T-helper 17 cell (primary cell): ENCODE measurements at places on chromosomes 6 and 20. TPM values are rescaled to one million over a fixed set of nuclear protein-coding genes. Genes with fewer than 3 reads are reported as not detected.

GRCh38 chr20:3135507-3136070 lies 24.1 kb downstream of the FASTKD5 start:
- DNase-seq: no peak
- no peaks in the 10 kb centered on the region for H3K27me3 ChIP-seq
- H3K4me3 ChIP-seq: no peak overlapping the region
- H3K27ac ChIP-seq: peak overlapping the region; percentile 49
- H3K36me3 ChIP-seq: no peaks in the 10 kb centered on the region

GRCh38 chr20:25005220-25005619 lies 12.7 kb upstream of the APMAP start:
- H3K27me3 ChIP-seq: no peaks in the 10 kb centered on the region
- H3K4me1 ChIP-seq: peaks cover 4% of the 10 kb centered on the region
- peaks cover 13% of the 10 kb centered on the region for H3K36me3 ChIP-seq
- no peak overlapping the region for H3K4me3 ChIP-seq
- H3K27ac ChIP-seq: no peak overlapping the region
- no peak for DNase-seq

DNA sequence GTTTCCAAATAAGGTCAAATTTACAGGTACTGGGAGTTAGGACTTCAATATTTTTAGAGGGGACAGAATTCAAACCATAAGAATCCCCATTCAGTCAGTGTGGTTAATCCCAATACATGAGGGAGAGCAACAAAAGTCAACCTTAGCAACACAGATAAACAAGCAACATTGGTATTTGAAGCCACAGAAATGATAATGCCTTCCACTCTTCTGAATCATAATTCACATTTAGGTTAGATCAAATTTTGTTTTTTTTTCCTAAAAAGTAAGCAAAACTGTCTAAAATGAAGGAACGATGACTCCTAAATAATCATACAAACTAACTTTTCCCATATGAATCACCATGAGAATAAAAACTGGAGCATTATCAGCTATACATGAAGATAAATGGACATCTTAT lies 246.0 kb upstream of the TENT5A start:
- H3K27ac ChIP-seq: no peak overlapping the region
- no peak overlapping the region for H3K4me3 ChIP-seq
- H3K27me3 ChIP-seq: no peaks in the 10 kb centered on the region
- no peak for DNase-seq
- no peaks in the 10 kb centered on the region for H3K4me1 ChIP-seq
- peaks cover 3% of the 10 kb centered on the region for H3K36me3 ChIP-seq

DNA sequence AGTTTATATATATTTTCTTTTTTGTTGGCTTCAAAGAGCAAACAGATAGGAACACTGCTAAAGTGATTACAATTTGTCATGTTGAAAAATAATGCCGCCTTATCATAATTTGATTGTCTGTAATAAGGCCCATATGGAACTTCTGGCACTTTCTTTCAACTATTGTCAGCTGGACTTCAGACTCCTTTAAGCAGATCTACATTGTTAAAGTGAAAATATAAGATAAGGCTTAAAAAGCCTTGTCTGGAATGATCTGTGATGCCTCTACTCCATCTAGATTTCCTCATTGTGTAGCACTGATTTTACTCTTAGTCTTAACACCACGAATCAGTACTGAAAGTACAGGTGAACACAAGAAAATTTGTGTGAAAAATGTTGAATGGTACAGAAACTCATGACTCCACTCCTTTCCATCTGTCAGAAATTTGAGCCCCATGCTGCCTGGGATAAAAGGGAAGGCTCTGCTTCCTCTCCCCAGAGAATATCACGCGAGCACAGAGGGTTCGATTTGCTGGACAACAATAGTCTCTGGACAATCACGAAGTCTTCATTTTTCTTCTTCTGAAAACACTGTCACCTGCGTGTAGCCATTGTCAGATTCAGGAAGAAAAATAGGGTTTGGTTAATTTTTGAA lies 56.0 kb downstream of the BCAS1 start:
- no peaks in the 10 kb centered on the region for H3K36me3 ChIP-seq
- H3K4me1 ChIP-seq: peaks cover 3% of the 10 kb centered on the region
- no peak overlapping the region for H3K27ac ChIP-seq
- H3K4me3 ChIP-seq: no peak overlapping the region

Gene C20orf202
- total RNA-seq: 0.68 TPM

Gene ANKRD6
- 7.9 TPM for total RNA-seq

GRCh38 chr6:44655412-44656342 lies 268.2 kb downstream of the CDC5L start:
- H3K4me3 ChIP-seq: peak overlapping the region; percentile 67
- H3K4me1 ChIP-seq: peaks cover 8% of the 10 kb centered on the region
- H3K27me3 ChIP-seq: no peaks in the 10 kb centered on the region
- peak; percentile 58 for DNase-seq

Gene NKAIN2
- 0.13 TPM for total RNA-seq

- H3K36me3 ChIP-seq: peaks cover 4% of the 10 kb centered on the region
- H3K27ac ChIP-seq: peak overlapping the region; percentile 19
- DNase-seq: no peak
- peaks cover 24% of the 10 kb centered on the region for H3K4me1 ChIP-seq
- H3K4me3 ChIP-seq: no peak overlapping the region
Measured at GRCh38 chr20:36988494-36988966, 37.0 kb upstream of the SAMHD1 start.

DNA sequence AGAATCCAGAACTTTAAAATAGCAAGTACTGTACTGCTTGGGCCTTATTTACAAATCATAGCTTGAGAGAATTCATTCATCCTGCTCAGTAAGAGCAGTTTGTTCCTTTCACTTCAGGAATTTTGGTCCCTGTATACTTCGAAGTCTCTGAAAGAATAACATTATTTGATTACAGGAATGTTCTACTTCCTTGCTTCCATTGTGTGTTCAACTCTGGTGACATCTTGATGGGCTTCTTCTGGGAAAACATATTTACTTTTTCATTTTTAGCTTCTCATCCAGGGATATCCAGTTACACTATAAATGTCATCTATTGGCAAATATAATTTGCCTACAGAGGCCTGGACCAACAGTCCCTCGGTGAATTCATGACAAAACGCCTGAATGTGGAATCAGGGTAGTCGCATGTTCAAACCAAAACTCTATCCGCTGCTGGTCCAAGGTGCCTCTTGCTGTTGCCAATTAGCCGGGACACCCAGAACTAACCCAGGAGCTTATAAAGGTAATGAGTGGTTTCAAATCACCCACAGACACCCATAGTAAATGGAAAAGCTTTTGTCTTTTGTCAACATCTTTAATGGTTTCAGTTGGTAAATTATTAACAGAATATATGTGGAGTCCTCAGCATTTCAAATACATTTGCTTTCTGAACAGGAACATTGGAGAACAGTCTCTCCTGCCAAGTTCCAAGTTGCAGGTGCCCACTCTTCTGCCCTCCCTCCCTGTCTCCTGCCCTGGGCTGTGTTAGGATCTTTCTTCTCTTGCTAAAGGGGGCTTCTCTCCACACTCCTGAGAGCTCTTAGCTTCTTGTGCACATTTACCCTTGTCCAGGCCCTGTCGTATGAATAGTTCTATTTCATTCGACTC lies 162.5 kb upstream of the CITED2 start:
- H3K4me1 ChIP-seq: peaks cover 42% of the 10 kb centered on the region
- no peaks in the 10 kb centered on the region for H3K36me3 ChIP-seq
- H3K27ac ChIP-seq: peak overlapping the region; percentile 91
- no peaks in the 10 kb centered on the region for H3K27me3 ChIP-seq
- no peak for DNase-seq

Gene CLIC5
- 10.1 TPM for total RNA-seq

Gene SNPH
- total RNA-seq: 6.7 TPM

- no peak overlapping the region for H3K27ac ChIP-seq
- no peaks in the 10 kb centered on the region for H3K27me3 ChIP-seq
- peaks cover 47% of the 10 kb centered on the region for H3K4me1 ChIP-seq
- H3K4me3 ChIP-seq: no peak overlapping the region
Measured at GRCh38 chr6:511488-512137, 120.1 kb downstream of the IRF4 start.

DNA sequence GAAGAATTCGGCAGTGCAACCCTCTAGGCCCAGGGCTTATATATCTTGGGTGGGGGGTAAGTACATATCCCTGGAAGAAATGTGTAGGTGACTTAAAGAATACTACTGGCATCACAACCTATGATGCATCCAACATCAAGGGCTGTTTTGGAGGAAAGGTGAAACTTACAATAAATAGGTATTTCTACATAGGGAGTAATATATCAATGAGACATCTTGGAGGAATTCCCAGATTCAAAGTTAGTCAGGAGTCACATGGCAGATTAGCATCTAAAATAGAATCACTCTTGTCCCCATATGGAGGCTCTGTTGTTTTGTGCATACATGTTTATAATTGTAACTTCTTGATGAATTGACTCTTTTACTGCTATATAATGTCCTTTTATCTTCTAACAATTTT lies 375.5 kb downstream of the PAX1 start:
- H3K27me3 ChIP-seq: no peaks in the 10 kb centered on the region
- no peak overlapping the region for H3K4me3 ChIP-seq
- no peak overlapping the region for H3K27ac ChIP-seq
- DNase-seq: no peak
- no peaks in the 10 kb centered on the region for H3K4me1 ChIP-seq

Gene LY6G6C
- not detected for total RNA-seq

DNA sequence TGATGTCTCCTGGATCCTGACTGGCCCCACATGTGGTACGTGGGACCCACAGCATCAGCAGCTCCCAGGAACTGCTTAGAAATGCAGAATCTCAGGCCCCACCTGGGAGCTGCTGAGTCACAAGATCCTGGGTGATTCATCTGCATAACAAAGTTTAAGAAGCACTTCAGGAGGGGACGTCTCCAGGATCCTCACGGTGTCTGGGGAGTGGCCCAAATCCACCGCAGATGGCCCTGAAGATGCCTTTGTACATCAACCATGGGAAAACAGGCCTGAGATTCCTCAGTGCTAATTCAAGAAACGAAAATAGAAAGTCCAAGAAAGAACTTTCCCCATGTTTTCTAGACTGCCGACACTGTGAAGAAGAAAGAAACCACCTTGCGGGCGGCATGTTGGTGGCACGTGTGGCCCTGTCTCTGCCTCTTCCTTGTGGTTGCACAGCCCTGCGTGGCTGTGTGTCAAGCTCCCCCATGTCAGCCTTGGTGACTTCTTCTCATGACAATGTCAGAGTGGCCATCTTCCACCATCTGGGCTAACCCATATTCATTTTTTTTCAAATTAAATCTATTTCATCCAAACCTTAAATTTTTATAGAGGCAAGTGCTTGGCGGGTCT lies 26.1 kb downstream of the RRBP1 start:
- H3K4me1 ChIP-seq: peaks cover 20% of the 10 kb centered on the region
- peaks cover 13% of the 10 kb centered on the region for H3K36me3 ChIP-seq
- H3K27me3 ChIP-seq: no peaks in the 10 kb centered on the region

Gene C20orf204
- total RNA-seq: 10.4 TPM

Gene MACROD2
- total RNA-seq: not detected

Gene PSMB1
- 88.0 TPM for total RNA-seq

Gene CDK5RAP1
- 61.9 TPM for total RNA-seq

- no peak for DNase-seq
- peak overlapping the region; percentile 94 for H3K4me3 ChIP-seq
- H3K27me3 ChIP-seq: no peaks in the 10 kb centered on the region
- peak overlapping the region; percentile 97 for H3K27ac ChIP-seq
Measured at GRCh38 chr6:90284236-90285041, 12.2 kb downstream of the BACH2 start.

Gene PSORS1C2
- not detected for total RNA-seq

DNA sequence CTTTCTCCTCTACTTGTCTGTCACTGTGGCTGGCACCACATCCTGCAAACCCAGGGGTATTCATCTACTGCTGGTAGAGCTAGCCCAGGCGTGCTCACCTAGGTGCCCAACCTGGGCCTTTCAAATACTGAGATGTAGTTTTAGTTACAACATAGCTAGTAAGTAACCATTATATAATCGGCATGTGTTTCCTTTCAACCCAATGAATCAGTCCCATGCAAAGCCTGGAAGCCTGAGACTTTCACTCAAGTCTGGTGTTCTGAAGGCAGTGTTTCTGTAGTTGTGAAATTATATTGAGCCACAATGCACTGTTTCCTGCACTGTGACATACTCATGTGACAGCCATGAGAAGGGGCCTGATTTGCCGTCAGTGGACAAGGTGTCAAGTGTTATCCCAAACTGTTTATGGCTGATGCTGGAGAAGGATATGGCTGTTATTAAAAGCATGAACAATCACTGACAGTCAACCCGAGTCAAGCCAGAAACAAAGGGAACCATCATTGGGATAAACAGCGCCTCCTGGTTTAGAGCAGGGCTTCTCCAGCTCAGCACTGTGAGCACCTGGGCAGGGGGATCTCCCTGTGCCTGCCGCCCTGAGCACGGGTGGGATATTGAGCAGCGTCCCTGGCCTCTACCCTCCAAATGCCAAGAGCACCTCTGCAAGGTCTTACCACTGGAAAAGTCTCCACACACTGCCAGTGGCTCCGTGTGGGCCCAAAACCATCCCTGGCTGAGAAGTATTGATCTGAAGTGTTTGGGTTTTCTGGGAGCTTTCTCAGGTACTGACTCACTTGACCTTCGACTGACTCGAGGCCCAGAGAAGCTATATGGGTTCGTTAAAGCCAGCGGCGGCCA lies 1.6 kb downstream of the PSMA7 start:
- H3K27ac ChIP-seq: peak overlapping the region; percentile 93
- H3K36me3 ChIP-seq: peaks cover 5% of the 10 kb centered on the region
- H3K4me1 ChIP-seq: peaks cover 40% of the 10 kb centered on the region
- H3K4me3 ChIP-seq: peak overlapping the region; percentile 89
- no peaks in the 10 kb centered on the region for H3K27me3 ChIP-seq

GRCh38 chr20:53884859-53885541 lies 185.4 kb downstream of the BCAS1 start:
- no peaks in the 10 kb centered on the region for H3K36me3 ChIP-seq
- peak overlapping the region; percentile 51 for H3K27ac ChIP-seq
- DNase-seq: no peak
- peaks cover 10% of the 10 kb centered on the region for H3K4me1 ChIP-seq
- H3K27me3 ChIP-seq: no peaks in the 10 kb centered on the region
- H3K4me3 ChIP-seq: no peak overlapping the region

DNA sequence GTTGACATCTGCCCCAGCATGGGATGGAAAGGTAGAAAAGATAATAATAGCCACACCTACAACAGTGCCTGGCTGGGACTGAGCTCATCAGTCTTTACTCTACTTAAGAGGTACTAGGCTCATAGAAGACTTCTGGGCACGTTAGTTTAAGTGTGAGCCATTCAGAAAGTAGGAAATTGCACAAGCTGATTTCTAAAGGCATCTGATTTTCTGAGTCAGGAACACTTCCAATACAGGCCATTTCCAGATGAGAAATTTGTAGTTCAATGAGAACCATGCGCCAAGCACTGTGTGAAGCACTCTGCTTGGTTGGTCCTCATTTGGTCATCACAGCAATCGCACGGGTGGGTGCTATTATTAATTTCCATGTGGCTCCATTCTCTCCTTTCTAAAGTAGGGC lies 42.3 kb downstream of the MOCS1 start:
- DNase-seq: no peak
- peaks cover 23% of the 10 kb centered on the region for H3K27me3 ChIP-seq
- no peaks in the 10 kb centered on the region for H3K36me3 ChIP-seq
- H3K27ac ChIP-seq: no peak overlapping the region
- H3K4me3 ChIP-seq: no peak overlapping the region
- H3K4me1 ChIP-seq: no peaks in the 10 kb centered on the region

Gene BHLHE23
- total RNA-seq: not detected

- H3K27ac ChIP-seq: no peak overlapping the region
- no peak overlapping the region for H3K4me3 ChIP-seq
- H3K36me3 ChIP-seq: no peaks in the 10 kb centered on the region
Measured at GRCh38 chr6:123967905-123968304, 164.2 kb downstream of the NKAIN2 start.

Gene GATA5
- not detected for total RNA-seq
